Fibroblast of gingiva (primary cell): ENCODE measurements at places on chromosomes 2 and 18.

DNA sequence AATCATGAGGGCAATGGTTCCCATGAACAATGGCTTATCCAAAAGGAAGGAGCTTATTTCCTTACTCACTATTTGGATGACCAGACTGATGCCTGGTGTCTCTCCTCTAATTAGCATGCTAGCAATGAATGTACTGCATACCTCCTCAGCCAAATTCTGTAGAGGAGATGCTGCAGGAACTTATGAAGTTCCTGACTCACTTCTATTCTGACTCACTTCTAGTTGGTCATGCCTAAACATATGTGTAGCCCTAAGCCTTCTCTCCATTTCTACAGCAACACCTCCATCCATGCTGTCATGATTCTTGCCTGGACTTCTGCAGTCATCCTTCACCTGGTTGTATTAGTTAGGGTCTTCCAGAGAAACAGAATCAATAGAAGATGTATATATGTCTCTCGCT, 59.9 kb upstream of the MRPS9 start:
- no peak for DNase-seq

- DNase-seq: no peak
Observed at GRCh38 chr18:64029096-64029495, 59.2 kb downstream of the SERPINB8 start.

GRCh38 chr2:195363496-195363895, 293.5 kb upstream of the SLC39A10 start:
- peak; percentile 10 for DNase-seq

DNA sequence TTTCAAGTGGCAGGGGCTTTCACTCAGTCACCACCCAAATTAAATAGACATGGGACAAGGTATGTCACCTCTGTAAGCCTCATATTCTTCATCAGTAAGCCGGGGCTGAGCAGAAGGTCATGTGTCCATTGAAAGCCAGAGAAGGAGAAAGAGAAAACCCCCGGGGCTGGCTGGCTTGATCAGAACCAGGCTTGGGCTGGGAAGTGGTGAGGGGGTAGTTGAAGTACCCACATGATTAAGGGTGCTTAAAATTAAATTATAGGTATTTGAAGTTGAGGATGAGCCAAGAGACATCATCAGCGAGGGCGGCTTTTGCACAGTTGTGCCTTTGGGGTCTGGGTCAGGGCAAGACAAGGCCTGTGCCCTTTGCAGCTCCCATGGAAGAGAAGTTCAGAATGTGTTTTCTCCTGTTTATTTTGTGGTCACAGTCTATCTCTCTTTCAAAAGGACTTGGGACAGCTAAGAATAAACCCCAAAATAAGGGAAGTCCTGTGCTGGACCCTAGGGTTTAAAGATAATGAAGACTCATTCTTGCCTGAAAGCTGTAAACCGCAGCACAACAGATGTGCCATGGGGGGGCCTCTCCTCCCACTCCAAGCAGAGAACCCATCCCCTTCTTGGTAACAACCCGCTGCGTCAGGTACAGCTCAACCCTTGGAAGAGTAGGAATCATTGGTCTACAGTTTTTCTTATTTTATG, 10.7 kb downstream of the DBI start:
- DNase-seq: no peak

- peak; percentile 5 for DNase-seq
Observed at GRCh38 chr2:68561372-68561771, 82.0 kb upstream of the PROKR1 start.

- DNase-seq: peak; percentile 22
Observed at GRCh38 chr2:11377928-11378545, 33.6 kb upstream of the ROCK2 start.

- no peak for DNase-seq
Observed at GRCh38 chr2:23220513-23221094, 164.4 kb upstream of the KLHL29 start.

DNA sequence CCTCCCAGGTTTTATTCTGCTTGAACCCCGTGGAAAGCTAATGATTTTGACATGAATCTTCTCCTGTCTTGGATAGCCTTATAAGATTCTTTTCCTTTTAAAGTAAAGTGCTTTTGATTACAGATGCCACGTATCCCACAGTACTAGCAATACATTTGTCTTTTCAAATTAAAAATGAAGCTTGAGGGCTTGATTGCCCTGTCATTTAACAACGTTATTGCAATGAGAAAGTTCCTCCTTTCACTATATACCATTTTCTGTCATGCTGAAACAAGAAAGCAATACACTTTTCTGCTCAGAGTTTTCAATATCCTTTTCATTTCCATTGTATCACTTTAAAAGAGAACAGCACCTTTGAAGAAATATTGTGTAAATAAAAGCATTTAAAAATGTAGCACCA, 814.7 kb downstream of the LRP1B start:
- no peak for DNase-seq

- DNase-seq: peak; percentile 45
Observed at GRCh38 chr2:171811245-171811628, 82.8 kb downstream of the SLC25A12 start.

- no peak for DNase-seq
Observed at GRCh38 chr18:70709144-70709543, 420.3 kb downstream of the SOCS6 start.

DNA sequence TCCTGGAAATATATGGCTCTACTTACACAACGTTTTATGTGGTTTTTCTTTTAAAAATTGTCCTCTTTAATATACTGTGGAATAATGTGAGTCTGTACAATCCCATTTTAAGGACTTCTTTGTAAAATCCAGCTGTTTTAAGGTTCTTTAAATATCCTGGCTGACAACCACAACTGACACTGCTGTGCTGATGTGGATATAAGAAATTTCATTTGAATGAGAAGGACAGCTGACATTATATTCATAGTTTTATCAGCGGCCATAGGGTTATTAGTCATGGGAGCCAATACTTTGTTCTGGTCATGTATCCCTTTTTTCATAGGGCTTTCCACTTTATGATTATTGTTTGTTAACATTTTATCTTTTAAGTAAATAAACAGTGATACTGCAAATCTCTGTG, 169.5 kb downstream of the CAMKMT start:
- DNase-seq: no peak

DNA sequence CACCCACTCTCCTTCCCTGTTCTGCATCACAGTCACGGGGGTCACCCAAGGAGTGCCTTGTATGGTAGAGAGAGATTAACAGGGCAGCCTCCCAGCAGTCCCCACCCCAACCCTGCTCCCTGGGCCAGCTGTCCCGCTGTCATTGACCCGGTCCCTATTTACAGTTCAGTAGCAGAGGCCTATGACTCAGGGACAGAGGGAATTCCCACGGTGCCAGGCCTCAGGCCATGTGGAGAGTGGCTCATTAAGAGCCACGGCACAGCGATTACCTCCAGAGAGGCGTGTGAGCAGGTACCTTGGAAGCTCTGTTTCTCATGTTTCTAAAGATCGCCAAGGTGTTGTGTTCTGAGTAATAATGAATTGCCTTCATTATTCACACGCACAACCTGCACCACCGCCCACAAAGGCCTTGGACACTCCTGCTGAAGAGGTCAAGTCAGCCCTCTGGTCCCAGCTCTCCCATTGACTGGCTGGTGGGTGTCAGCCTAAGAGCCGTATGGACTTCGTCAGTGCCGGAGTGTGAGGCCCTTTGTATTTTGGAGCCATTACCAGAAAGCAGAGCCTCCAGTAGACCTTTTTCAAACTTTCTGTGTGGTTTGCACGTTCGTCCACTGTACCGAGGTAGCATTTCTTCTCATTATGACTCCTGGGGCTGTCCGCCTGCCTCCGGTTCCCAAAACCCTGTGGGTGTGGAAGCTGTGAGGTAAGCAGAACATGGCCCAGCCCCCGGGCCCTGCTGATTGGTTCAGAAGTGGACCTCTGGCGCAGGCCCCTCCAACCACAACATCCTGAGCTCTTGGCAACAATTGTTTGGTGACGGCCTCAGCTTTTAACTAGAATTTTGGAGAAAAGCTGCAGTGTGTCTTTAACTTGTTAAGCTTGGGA, 47.0 kb downstream of the SERTAD2 start:
- peak; percentile 67 for DNase-seq

- no peak for DNase-seq
Observed at GRCh38 chr2:133452583-133452982, 115.7 kb downstream of the NCKAP5 start.

GRCh38 chr2:222671259-222672067, at the start of gene MOGAT1:
Gene MOGAT1, plus strand, starts transcription at chr2:222671658. Its CDS starts 128 bp downstream, at chr2:222671786.
- no peak for DNase-seq

DNA sequence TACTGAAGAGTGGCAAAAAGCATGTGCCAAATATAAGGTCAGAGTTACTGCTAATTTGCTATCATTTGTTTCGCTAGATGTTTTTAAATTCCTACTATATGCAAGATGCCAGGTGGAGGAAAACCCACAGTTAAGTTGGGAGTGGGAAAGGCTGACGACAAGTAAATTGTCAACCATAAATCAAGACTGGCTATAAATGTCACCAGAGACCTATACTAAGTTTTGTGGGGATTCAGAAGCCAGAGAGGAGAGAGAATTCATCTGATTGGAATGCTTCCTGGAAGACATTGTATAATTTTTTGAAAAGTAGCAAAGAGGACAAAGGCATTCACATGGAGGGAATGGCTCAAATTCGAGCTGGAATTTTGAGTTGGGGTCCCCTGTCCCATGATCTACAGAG, 64.3 kb downstream of the CFAP221 start:
- DNase-seq: no peak

GRCh38 chr2:235000426-235001236, 48.8 kb downstream of the SH3BP4 start:
- DNase-seq: no peak

- DNase-seq: peak; percentile 71
Observed at GRCh38 chr2:235286622-235287374, 207.0 kb upstream of the AGAP1 start.

- DNase-seq: no peak
Observed at GRCh38 chr2:94984964-94985575, 40.4 kb upstream of the MAL start.

GRCh38 chr2:62793213-62793612, 87.7 kb downstream of the EHBP1 start:
- DNase-seq: no peak

GRCh38 chr18:9643549-9643948, 29.2 kb upstream of the PPP4R1 start:
- peak; percentile 98 for DNase-seq

DNA sequence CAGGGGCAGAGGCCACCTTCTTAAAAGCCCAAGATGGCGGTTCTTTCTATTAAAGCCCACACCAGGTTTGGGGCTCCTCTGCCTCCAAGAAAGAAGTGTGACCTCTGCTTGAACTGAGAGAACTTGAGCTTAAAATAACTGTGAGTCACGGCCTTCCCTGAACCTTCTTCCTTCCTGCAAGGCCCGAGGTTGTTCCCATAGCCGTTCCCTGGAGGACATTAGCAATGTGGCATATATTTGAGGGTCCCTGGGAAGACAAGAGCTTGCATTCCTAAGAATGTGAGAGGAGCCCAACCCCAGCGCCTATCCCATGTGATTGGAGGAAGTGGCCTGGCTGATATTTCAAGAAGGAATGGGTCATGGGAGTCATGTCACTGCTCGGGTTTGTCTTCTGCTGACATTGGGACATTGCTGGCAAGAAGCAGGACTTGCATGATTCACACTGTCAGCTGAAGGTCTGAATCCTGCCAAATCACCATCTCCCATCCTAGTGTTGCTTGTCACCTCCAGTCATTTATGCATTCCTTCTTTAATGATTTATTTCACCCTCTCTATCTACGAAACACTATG, 168.1 kb downstream of the TRIB2 start:
- peak; percentile 67 for DNase-seq

DNA sequence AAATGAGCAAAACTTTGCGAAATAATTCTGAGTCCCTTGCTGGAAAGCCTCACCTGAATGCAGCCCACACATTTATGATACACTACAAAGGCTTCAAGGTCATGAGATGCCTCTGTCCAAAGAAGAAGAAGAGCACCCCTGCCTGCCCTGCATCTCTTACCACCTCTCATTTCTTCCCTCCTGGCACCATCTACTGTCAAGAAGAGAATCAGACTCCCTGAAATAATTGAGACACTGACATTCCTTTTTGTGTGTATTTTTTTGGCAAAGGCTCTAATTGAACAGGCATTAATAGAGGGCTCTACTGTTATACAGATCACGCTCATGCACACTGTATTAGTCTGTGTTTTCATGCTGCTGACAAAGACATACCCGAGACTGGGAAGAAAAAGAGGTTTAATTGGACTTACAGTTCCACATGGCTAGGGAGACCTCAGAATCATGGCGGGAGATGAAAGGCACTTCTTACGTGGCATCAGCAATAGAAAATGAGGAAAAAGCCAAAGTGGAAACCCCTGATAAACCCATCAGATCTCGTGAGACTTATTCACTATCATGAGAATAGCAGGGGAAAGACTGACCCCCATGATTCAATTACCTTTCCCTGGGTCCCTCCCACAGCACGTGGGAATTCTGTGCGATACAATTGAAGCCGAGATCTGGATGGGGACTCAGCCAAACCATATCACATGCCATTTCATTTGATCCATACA, 176.3 kb downstream of the ALPK2 start:
- no peak for DNase-seq

GRCh38 chr2:174603280-174603679, 5.7 kb upstream of the WIPF1 start:
- peak; percentile 74 for DNase-seq

GRCh38 chr2:127096718-127097470, 10.1 kb downstream of the BIN1 start:
- DNase-seq: no peak

- DNase-seq: no peak
Observed at GRCh38 chr18:36181898-36182506, 5.3 kb upstream of the MOCOS start.

- no peak for DNase-seq
Observed at GRCh38 chr2:38499548-38500282, 103.0 kb downstream of the HNRNPLL start.

DNA sequence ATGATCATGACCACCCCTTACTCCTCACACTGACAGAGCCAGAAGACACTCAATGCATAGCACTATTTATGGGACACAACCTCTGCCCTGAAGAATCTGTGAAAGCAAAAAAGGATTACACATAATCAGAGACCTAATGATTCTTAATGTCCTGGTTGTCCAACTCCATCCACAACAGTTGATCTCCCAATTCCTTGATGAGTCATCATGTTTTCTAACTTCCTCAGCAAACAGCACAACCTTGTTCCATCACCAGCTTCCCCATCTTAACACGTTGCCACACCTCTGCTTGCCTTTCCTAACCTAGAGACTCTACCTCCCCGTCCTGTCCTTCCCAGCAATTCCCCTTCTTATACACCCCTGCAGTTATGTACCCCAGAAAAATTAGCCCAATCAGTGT, 13.2 kb upstream of the MARCHF4 start:
- DNase-seq: no peak

DNA sequence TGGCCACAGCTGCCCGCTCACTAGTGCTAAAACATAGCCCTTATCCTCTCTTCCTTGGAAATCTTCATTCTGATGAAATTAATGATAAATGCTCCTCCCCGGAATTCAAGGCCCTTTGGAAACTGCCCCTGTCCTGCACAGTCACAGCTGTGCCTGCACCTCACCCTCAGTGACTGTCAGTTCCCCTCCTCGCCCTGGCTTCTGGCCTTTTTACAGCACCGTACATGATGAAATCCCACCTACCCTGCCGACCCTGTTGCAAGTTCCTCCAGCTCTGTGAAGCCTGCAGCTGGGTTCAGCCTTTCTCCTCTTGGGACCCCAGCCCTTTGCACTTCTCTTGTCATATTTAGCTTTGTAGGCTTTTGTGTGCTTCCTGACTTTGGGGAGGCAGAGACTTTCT, 48.4 kb downstream of the DCDC2C start:
- DNase-seq: no peak

GRCh38 chr2:76861708-76862107, 660.5 kb downstream of the LRRTM4 start:
- no peak for DNase-seq

GRCh38 chr2:50612306-50612705, 419.6 kb downstream of the NRXN1 start:
- no peak for DNase-seq

- DNase-seq: no peak
Observed at GRCh38 chr2:13255485-13255884, 538.7 kb downstream of the TRIB2 start.

- DNase-seq: no peak
Observed at GRCh38 chr2:23066686-23067085, 318.3 kb upstream of the KLHL29 start.
